ENCODE measurements at places on chromosomes 5 and 9.
A peak's percentile ranks its signal among the peaks of the same experiment; 100 is the strongest.

GRCh38 chr9:72827950-72828731 is 124.7 kb downstream of the ALDH1A1 start:
- no peak for DNase-seq

- DNase-seq, result no peak
Measured at GRCh38 chr5:177603631-177604030, 3.7 kb downstream of the B4GALT7 start.

DNA sequence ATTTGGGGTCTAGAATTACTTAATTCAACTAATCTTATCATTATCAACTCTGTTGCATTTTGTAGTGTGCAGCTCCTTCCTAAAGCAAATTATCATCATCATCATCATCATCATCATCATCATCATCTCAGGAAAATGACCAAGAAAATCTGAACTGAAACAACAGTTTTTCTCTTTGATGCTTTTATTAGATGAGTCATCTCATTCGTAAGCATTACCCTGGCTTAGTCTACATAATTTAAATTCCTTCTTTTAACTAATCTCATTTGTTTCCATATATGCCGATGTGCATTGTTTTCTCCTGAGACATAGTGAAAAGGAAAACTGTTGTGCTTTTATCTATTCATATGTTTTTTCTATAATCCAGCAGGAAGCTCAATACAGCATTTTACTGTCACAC is 173.0 kb upstream of the PDE4D start:
- DNase-seq, result no peak

- peak; percentile 83 for DNase-seq
Measured at GRCh38 chr5:160467555-160468362, 46.1 kb downstream of the PTTG1 start.

DNA sequence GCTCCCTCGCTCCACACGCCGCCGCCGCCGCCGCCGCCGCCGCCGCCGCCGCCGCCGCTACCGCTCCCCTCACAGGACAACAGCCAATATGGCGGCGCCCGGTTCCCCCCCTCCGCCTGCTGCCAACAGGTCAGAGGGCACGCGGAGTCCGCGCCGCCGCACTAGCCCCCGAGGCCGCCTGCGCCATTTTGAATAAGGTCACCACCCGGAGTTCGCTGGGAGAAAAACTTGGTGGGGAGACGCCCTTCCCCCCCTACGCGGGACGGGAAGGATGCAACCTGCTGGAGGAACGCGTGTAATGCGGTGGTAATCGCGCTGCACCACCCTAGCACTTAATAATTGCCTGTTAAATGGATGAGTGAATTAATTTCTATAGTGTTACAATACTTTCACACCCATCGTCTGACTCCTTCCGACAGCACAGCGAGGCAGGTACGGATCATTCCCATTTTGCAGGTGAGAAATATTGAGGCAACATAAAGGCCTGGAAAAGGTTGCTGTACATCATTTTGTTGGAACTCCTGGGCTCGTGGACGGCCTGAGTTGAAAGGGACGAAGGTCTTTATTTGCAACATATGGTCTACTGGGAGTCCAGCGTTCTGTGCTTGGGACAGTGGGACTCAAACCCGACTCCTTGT is at the start of gene FAM193B:
TSS of gene FAM193B (minus strand) at position 90 of the 638 bp plus-strand sequence. CDS start 105 bp downstream, outside the sequence.
- peak; percentile 92 for DNase-seq

- DNase-seq, result no peak
Measured at GRCh38 chr9:22157828-22158227, 148.7 kb upstream of the CDKN2B start.

GRCh38 chr5:149724130-149724840 is 5.8 kb upstream of the PPARGC1B start:
- DNase-seq, result peak; percentile 33

DNA sequence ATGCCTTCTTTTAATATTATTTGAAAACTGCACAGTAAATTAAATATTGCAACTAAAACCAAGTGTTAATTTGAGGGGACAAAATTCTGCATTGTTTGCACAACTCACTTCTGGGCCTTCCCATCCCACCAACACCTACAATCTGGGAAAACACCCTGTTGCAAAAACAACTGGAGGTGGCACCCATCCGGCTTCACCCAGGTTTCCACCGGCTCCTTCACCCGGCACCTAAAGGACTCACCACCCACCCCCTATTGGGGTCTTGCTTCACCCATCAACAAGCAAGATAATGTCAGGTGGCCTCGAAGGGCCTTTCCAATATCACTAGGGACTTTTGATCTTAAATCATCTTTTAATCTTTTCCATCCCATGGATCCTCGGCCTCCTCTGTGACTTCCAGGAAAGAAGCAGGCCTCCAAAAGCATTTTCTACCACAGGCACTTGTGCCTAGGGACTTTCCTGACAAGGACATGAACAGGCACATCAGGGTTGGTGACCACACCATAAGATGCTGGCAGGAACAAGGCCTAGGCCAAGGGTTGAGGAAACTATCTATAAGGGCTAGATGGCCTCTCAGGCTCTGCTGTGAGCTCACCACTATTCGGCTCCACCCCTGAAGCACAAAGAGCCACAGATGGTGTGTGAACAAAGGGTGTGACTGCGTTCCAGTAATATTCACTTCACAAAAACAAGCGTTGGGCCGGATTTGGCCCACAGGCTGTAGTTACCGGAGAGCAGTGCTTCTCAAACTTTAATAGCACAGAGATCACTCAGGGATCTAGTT is 205.1 kb downstream of the AUH start:
- DNase-seq, result no peak

- DNase-seq, result no peak
Measured at GRCh38 chr9:682633-683508, 158.6 kb upstream of the DMRT1 start.

GRCh38 chr9:15191378-15191777 is 115.6 kb downstream of the TTC39B start:
- no peak for DNase-seq

DNA sequence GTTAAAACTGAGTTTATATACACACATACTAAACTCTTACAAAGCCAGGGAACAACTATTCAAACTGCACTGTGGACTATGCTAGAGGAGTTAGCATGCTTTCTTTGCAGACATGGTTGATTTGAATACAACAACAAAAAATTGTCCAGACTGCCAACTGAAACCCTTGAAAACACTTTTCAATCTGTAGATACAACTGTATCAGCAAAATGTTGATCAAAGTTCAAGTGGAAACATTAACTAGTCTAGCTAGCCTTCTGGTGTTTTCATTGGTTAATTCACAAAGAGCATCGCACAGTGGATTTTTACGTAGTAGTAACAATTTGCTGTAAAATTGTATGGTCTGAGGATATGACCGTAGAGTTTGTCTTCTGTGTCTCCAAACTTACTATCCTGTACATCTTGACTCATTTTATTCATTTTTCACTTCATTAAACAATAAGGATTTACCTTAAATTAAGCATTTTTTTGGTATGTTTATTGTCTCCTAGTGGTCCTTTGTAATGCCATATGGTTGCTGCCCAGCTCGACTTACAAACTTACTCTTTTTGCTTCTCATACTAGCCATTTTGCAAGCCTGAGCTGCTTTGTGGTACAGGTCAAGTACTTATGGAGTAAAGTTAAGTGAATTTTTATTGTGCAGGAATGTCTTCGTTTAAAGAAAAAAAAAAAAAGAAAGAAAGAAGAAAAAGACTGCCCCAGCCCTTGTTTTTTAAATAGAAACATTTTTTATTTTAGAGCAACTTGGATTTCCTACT is 123.4 kb downstream of the ZCCHC7 start:
- DNase-seq, result no peak

GRCh38 chr5:109467058-109467457 is 57.3 kb upstream of the PJA2 start:
- no peak for DNase-seq
